Mesendoderm (in vitro differentiated cells): ENCODE measurements at places on chromosomes 1 and 21.

DNA sequence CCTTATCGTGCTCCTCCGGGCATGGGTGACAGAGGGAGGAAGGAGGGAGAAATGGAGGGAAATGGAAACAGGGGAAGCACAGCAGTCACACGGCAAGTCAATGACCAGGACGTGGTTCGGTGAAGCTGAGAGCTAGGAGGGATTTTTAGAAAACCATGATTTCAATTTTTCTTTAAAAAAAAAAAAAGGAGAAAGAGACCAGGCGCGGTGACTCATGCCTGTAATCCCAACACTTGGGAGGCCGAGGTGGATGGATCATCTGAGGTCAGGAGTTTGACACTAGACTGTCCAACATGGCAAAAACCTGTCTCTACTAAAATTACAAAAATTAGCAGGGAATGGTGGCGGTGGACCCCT lies 776 bp upstream of the TNFRSF9 start:
- no peak for DNase-seq

GRCh38 chr1:155075535-155075934 lies 3.1 kb upstream of the EFNA3 start:
- no peak for DNase-seq

- peak; percentile 88 for DNase-seq
Observed at GRCh38 chr1:31723828-31724359, 20.1 kb upstream of the COL16A1 start.

DNA sequence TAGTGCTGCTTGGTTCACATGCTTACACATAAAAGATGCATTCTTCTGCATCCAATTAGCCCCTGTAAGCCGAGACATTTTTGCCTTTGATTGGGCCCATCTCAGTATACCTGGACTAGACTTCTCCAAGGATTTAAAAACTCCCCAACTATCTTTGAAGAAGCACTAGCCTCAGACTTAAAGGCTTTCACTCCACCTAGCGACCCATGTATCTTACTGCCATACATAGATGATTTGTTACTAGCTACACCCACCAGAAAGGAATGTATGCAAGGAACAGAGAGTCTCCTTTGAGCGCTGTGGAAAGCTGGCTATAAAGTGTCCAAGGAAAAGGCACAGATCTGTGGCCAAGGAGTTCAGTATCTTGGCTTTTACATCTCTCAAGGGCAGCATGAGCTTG lies 91.7 kb downstream of the LIPI start:
- peak; percentile 71 for DNase-seq

GRCh38 chr21:39073063-39073462 lies 110.2 kb downstream of the PSMG1 start:
- no peak for DNase-seq

GRCh38 chr1:224851210-224851847 lies 78.1 kb upstream of the DNAH14 start:
- DNase-seq: peak; percentile 77

DNA sequence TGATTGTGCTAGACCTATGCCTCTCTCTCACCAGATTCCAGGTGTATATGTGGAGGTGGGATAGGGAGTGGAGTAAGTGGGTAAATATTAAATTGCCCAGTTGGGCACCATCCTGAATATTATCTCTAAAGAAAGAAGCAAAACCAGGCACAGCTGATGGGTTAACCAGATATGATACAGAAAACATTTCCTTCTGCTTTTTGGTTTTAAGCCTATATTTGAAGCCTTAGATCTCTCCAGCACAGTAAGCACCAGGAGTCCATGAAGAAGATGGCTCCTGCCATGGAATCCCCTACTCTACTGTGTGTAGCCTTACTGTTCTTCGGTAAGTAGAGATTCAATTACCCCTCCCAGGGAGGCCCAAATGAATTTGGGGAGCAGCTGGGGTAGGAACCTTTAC lies at the start of gene FCER1A:
FCER1A (plus strand) TSS at position 242 of the 400 bp plus-strand sequence; CDS start at position 271, 29 bp downstream.
- no peak for DNase-seq

DNA sequence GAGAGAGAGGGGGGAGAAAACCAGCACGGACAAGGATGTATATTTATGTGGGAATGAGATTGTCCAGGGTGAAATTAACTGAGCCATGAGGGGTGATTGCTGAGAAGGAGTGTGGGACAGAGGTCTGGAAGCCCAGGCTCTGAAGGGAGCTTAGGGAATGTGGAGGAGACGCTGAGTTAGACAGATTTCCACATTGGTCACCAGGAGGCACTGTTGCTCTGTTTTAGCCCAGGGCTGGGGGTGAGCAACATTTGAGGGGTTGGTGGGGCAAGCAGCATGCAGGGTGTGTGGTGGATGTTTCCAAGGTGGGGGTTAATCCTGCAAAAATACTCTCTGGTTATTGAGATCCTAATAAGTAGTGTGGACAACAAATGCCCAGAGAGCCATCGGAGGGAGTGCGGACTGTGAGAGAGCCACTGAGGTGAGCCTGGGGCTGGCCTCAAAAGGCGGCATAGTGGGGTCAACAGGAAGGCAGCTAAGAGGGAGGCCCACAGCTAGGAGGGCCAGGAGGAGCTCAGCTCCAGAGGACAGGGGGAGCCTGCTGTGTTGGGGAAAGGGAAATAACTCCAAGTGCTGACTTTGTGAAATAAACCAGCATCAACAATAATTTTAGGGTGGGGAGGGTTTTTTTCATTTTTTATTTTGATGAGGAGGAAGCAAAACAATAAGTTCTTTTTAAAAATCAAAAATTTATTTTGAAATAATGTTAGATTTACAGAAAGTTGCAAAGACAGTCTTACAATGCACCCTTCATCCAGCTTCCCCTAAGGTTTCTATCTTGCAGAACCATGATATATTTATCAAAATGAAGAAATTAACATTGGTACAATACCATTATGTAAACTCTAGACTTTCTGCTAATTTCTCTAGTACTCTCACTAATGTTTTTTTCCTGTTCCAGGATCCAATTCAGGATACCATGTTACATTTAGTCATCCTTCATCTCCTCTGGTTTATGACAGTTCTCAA lies 82.8 kb upstream of the CD34 start:
- DNase-seq: peak; percentile 70

GRCh38 chr21:42737951-42738590 lies 84.7 kb downstream of the PDE9A start:
- no peak for DNase-seq

DNA sequence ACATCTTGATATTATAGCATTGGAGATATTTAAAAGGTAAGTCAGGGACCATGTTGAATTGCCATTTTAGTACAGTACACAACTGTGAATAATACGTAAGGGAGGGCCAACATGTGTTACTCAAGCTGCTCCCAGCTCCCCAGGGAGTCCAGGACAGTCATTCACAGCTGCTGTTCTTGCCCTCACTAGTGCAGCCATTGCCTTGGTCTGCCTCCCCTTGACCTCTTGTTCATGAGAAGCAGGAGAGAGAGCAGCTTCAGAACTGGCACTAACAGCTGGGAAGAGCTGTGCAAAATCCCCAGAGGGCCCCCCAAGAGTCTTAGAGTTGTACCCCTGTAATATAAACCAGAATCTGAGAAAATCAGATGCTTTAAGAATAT lies 16.4 kb downstream of the TCEANC2 start:
- peak; percentile 32 for DNase-seq

DNA sequence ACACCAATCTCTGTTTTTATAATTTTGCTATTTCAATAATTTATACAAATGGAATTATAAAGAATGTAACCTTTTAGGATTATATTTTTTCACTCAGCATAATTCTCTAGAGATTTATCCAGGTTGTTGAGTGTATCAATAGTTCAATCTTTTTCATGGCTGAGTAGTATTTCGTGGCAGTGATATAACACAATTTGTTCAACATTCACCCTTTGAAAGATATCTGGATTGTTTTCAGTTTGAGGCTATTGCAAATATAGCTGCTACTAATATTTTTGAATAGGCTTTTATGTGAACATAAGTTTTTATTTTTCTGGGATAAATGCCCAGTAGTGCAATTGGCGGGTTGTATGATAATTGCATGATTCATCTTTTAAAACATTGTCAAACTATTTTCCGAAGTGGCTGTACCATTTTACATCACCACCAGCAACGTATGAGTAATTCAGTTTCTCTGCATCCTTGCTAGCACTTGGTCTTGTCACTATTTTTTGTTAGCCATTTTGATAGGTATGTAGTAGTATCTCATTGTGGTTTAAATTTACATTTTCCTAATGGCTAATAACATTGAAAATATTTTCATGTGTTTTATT lies 55.6 kb upstream of the ABCD3 start:
- no peak for DNase-seq

DNA sequence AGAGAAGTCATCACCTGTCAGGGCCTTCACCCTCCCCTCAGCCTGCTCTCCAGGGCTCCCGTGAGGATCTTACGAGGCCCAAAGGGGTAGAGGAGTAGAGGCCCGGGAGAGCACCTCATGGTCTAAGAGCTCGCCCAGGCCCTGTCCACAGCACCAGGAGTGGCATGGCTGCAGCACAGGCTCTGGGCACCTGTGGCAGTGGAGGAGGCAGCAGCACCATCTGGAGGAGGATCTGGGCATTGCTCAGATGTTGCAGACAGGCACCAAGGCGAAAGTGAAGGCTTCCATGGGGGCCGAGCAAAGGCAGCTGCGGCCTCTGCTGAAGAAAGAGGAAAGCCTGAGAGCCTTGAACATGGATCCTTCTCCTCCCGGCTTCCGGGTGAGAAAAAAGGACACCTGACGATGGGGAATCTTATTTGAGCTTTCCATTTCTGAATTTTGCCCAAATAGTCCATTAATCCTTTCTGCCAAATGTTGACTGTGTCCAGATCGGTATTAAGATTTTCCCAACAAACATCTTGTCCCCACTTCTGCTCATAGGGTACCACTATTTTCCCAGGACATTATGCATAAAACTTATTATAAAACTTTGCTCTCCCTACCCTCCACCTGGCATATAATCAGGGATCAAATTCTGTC lies 604.7 kb downstream of the PTPRC start:
- peak; percentile 73 for DNase-seq

GRCh38 chr1:55280731-55281130 lies 65.6 kb upstream of the USP24 start:
- no peak for DNase-seq

DNA sequence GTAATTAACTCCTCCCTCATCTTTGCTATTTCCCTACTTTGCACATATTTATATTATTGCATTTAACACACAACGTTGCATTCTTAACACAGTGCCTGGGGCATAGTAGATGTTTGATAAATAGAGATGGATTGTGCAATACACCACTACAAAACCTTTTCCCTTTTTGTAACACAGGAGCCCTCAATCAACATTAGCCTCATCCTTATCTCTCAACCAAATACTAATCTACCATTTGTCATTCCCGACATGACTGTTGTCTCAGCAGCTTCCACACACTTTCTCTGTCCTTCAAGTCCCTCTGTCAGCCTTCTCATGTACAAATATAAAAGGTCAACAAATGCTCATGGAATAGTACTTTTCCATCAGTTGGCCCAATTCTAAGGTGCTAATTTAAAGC lies 78.9 kb upstream of the KCNK2 start:
- DNase-seq: peak; percentile 53

- peak; percentile 60 for DNase-seq
Observed at GRCh38 chr1:101165954-101166353, 70.9 kb upstream of the S1PR1 start.

DNA sequence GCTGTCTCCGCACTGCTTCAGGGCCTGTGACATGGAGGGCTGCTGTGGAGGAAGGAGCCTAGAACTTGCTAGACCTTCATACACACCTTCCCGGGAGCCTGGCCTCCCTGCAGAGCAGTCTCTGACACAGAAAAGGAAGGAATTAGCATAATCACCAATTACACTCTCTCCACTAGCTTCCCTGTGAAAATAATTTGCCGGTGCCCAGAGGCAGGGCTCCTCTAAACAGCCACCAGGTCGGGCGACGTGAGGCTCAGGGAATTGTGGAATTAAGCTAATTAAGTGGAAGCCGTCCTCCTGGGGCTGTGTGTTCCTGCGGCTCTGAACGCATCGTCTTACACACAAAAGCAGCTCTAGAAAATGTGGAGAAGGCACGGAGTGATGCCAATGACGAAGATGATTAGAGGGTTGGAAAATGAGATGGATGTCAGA lies 82.6 kb downstream of the NENF start:
- DNase-seq: peak; percentile 93

GRCh38 chr1:61781151-61781550 lies 38.9 kb downstream of the PATJ start:
- peak; percentile 6 for DNase-seq

DNA sequence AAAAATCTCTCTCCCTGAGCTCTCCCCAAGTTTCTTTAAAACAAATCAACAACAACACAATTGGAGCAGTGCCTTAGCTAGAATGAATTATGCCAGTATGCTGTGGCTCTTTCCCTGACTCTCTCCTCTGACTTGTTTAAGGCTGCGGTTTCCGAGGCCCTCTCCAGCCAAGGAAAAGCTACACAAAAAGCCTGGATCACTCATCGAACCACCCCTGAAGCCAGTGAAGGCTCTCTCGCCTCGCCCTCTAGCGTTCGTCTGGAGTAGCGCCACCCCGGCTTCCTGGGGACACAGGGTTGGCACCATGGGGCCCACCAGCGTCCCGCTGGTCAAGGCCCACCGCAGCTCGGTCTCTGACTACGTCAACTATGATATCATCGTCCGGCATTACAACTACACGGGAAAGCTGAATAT lies 1.9 kb downstream of the S1PR1 start:
- peak; percentile 91 for DNase-seq
